ENCODE measurements at places on chromosomes 2 and 18.

- no peak for DNase-seq
Measured at GRCh38 chr2:224101820-224102630, 62.9 kb upstream of the SERPINE2 start.

GRCh38 chr2:6381326-6381725 lies 484.4 kb downstream of the CMPK2 start:
- no peak for DNase-seq

- DNase-seq, result no peak
Measured at GRCh38 chr2:86189782-86190416, 5.4 kb downstream of the IMMT start.

DNA sequence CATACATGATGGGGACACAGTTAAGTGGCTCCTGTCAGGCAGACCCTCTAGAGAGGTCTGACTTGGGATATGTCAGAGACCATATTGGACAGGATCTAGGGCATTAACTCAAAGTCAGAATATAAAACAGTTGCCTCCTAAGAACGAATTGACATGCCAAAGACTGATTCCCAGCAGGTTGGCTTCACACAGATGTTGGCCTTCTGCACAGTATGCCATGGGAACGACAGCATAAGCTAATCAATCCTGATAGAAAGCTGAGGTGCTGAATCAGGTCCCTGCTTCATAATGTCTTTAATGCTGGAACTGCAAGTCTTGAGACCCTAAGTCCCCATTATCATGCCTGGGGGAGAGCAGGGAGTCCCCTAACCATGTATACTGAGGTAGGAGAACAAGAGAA lies 165.1 kb downstream of the SRBD1 start:
- no peak for DNase-seq

DNA sequence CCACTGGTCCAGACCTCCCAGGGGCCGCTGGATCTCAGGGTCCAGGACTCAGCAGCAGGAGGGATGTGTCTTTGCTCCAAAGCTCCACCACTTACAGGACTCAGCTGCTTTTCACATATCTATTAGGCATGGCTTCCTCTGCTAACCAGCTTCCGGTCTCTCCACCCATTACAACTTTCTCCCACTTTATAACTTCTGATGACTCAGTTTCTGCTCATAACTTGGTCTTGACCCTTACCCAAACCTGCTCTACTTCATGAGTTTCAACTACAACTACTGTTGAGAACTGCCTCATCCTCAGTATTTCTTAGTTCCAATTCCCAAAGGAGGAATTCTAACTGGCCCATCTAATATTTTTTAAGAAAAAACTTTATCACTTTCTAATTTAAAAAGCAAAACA lies 17.2 kb downstream of the SULT1C2 start:
- no peak for DNase-seq

DNA sequence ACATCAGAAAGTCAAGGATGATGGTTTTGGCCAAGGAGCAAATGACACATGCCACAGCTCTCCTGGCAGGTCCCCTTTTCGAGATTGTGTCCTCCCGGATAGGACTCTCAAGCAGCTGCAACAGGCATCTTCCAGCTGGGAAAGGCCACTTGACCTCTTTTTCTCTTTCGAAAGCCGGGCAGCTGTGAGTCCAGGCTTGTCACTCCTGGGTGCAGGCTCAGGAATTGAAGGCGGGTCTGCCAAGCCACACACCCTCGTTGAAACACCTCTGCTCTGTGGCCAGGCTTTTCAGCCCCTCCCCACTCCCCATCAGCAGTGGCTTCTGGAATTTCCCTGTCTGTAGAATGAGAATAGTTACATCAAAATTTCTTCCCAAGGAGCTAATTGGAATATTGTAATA lies 98.0 kb downstream of the CCDC138 start:
- no peak for DNase-seq

DNA sequence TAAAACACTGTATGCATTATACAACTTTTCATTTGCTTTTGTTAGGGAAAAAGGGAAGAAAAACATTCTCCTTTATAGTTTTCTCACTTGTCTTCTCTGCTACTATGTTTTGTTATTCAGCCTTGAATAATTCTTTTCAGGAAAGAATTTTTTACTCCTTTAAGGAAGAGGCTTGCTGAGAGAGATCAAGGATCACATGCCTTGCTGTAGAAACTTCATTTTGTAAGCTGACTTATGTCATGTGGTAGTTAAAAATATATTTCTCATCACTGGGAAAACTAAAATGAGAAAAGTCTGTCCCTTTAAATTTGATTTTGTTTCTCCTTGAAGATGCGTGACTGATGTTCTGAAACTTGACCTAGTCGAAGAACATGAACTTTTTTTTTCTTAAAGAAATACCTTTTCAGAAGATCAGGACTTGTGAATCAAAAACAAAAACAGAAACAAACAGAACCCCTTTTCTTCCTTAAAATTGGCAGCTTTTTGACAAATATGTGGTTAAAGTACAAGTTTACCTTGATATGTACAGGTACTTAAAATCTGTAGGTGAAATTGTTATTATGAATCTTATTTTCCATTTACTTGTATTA lies 145.1 kb downstream of the COMMD1 start:
- no peak for DNase-seq

DNA sequence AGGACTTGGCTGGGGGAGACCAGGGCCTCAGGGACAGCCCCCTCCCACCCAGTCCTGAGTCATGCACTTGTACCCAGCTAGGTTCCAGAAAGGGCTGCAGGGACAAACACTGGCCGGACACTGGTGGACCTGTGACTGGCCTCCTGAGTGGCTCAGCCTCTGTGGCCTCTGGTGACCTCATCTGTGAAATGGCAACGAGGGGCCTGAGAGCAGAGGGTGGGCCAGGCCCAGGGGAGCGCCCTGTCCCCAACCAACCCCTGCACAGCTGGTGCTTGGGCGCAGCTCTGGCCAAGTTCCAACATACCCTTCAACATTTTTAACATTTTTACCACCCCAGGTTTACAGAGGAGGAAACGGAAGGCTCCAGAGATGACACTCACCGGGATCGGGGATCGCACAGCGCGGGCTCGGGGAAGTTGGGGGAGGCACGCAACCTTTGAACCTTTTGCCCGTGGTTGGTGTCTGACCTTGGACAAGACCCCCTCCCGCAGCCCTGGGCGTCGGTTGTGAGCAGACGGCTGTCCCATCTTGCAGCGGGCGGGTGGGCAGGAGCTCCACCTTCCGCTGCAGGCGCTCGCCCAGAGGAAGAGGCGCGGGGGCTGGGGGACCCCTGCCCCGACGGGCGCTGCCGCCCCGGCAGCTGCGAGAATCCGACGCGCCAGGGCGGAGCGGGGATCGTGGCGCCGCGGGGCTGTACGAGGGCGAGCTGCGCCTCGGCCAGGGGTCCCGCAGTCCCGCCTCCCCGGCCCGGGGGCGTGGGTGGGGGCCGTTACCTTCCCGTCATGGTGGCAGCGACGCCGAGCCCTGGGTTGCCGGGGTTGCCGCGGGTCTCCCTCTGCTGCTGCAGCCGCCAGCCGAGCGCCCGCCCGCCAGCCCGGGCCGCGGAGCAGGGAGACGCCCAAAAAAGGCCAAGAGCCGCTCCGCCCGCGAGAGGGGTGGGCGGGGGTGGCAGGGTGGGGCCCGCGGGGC lies 805 bp downstream of the LIMS2 start:
- no peak for DNase-seq

DNA sequence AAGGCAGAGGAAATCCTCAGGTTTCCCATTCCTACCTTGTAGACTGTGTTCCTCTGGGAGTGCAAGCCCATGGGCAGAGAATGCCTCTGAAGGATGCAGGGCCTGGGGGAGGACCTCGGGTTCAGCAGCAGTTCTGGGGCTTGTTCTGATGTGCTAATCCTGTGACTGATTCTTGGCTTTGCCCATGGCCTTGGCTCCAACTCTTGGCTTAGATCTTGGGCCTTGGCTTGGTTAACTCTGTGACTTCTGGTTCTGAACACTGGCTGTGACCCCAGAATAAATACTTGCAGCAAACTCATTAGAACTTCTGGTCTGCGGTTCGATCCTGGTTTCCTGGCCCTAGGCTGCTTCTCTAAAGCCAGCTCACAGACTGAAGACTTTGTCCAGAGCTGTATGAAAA lies 366.9 kb upstream of the ZEB2 start:
- no peak for DNase-seq

DNA sequence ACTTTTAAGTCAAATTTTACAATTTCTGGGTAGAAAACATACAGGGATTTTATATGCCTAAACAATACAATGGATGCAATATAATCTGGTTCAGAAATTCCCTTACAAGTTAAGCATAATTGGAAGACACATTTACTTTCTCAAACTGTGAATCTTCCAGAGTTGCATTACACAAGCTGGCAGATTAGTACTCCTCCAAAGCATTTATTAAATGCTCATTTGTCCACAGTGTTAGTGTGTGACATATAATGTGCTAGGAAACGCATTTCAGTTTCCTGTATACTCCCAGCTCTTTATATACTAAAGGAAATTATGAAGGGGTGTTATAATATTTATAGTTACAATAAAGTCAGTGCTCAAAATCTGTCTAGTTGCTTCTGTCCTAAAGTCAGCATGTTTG lies 239.0 kb upstream of the FIGN start:
- DNase-seq, result no peak

- DNase-seq, result no peak
Measured at GRCh38 chr2:240590681-240591111, 4.2 kb downstream of the CAPN10 start.

GRCh38 chr2:85396531-85397470 lies 13.4 kb downstream of the CAPG start:
- no peak for DNase-seq

GRCh38 chr2:109333414-109334210 lies 204.6 kb downstream of the SH3RF3 start:
- DNase-seq, result no peak

DNA sequence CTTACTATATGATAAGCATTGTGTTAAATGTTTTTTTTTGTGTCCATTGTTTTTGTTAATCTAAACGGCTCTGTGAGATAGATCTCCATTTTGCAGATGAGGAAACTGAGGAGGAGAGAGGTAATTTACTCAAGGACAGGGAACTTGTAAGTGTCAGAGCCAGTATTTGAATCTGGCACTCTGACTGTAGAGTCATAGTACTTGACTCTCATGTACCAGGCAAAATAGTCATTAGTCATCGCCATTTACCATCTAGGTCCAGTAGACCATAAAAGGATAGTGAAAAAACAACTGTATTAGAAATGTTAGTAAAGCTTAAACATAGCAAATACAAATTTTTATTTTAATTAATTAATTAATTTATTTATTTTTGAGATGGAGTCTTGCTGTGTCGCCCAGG lies 4.8 kb downstream of the PSMD14 start:
- no peak for DNase-seq

Data from GM12864 (cell line).